Activated T-helper 1 cell treated with anti-CD3 and anti-CD28 coated beads, Interleukin-12 subunit alpha, Interleukin-12 subunit beta, Interleukin-2, Interleukin-4 antibody, amounts not matched to agents 30 ng/mL and 10 ng/mL and 1 ng/mL, durations not matched to agents 14 hours and 24 hours and 36 hours (primary cell): ENCODE measurements at places on chromosomes 13 and 19. TPM values are rescaled to one million over a fixed set of nuclear protein-coding genes. Genes with fewer than 3 reads are reported as not detected.

Gene ATP8A2
- total RNA-seq, result 0.51 and 0.52 TPM in 2 replicates

Gene KRTDAP
- not detected in 2 replicates for total RNA-seq

Gene ZNF491
- 0.54 and 0.56 TPM in 2 replicates for total RNA-seq

Gene SMIM24
- total RNA-seq, result not detected in 2 replicates

Gene GRIK5
- total RNA-seq, result 3.9 TPM in 2 replicates

Gene CEBPA
- 1.8 and 2.1 TPM in 2 replicates for total RNA-seq

Gene ZNF415
- total RNA-seq, result 0.20 and 0.21 TPM in 2 replicates

Gene CYP4F2
- total RNA-seq, result not detected in 2 replicates

Gene PRSS57
- total RNA-seq, result not detected in 2 replicates

Gene ZNF548
- 11.3 and 12.1 TPM in 2 replicates for total RNA-seq

Gene FUT1
- total RNA-seq, result 0.54 and 0.57 TPM in 2 replicates

Gene KLK1
- 2.5 and 3.4 TPM in 2 replicates for total RNA-seq

Gene ATXN8OS
- total RNA-seq, result not detected in 2 replicates

Gene PPP2R1A
- total RNA-seq, result 214 and 215 TPM in 2 replicates

Gene RNF113B
- total RNA-seq, result not detected in 2 replicates

Gene WDR88
- total RNA-seq, result not detected in 2 replicates

Gene TEX26
- not detected in 2 replicates for total RNA-seq

Gene CATSPERD
- total RNA-seq, result not detected in 2 replicates

Gene LHFPL6
- 4.2 and 4.8 TPM in 2 replicates for total RNA-seq

Gene SHISA7
- total RNA-seq, result not detected in 2 replicates

Gene PGLYRP1
- total RNA-seq, result not detected in 2 replicates

Gene WDR87
- total RNA-seq, result not detected in 2 replicates

Gene ZNF77
- total RNA-seq, result 3.2 and 5.3 TPM in 2 replicates

Gene APC2
- total RNA-seq, result 0.16 and 0.17 TPM in 2 replicates

Gene ZNF865
- 12.6 and 13.2 TPM in 2 replicates for total RNA-seq

Gene LRRC4B
- 0.05 and 0.15 TPM in 2 replicates for total RNA-seq
